ENCODE measurements at places on chromosomes 4 and X. TPM values are rescaled to one million over a fixed set of nuclear protein-coding genes. Genes with fewer than 3 reads are reported as not detected.

The TLR2 gene
- polyA plus RNA-seq, result 0.05 TPM

The MTMR8 gene
- polyA plus RNA-seq, result not detected

The FAM9C gene
- not detected for polyA plus RNA-seq

DNA sequence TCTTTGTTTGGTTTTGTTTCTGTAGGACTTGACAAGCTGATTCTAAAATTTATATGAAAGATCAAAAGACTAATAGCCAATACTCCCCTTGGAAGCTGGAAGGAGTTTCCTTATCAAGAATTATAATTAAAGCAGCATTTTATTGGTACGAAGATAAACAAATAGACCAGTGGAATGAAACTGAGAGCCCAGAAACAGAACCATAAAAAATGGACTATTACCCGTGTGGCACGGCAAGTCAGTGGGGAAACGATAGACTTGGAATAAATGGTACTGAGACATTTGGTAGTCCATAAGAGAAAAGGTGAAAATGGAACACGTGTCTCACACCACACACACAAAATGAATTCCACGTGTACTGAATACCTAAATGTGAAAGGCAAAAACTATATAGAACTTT, 42.4 kb upstream of the CEP135 start:
- no peak for DNase-seq

DNA sequence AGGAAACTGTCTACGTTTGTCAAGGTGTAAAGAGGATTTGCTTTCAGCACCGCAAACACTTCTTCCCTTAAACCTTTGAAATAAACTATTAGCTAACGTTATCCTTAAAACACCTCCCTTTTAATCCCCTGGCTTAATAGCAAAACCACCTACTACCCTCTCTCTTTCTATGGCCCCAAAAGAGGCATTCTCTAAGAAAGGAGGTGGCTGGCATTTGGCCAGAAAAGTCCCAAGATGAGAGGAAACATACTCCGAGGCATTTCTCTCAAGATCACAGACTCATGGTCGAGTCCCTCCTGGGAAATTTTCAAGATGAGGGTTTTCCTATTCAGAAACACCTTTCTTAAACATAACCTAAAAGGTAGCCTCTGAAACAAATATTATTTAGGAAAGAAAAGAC, 60.6 kb upstream of the VCX3B start:
- no peak for DNase-seq
